Esophagus muscularis mucosa (tissue), 4 donors: ENCODE measurements at places on chromosomes 1 and 21. TPM values are rescaled to one million over a fixed set of nuclear protein-coding genes. Genes with fewer than 3 reads are reported as not detected.

DNA sequence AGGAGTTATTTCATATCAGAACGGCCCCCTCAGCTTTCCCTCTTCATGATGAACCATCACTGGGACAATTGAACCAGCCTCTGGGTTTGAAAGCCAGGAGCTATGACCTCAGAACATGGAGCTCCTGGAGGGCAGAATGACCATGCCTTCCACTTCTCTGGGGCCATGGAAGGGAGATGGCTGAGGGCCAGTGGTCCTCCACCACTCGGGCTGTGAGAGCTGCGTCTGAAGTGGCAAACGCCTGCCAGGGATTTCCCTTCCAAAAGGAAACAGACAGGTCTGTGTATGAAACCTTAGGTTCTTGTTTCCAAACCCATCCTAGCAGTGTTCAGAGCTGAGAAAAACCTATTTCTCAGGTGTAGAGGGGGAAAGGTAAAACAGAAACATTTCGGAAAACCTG lies 22.5 kb downstream of the PKP1 start:
- no peak for DNase-seq

DNA sequence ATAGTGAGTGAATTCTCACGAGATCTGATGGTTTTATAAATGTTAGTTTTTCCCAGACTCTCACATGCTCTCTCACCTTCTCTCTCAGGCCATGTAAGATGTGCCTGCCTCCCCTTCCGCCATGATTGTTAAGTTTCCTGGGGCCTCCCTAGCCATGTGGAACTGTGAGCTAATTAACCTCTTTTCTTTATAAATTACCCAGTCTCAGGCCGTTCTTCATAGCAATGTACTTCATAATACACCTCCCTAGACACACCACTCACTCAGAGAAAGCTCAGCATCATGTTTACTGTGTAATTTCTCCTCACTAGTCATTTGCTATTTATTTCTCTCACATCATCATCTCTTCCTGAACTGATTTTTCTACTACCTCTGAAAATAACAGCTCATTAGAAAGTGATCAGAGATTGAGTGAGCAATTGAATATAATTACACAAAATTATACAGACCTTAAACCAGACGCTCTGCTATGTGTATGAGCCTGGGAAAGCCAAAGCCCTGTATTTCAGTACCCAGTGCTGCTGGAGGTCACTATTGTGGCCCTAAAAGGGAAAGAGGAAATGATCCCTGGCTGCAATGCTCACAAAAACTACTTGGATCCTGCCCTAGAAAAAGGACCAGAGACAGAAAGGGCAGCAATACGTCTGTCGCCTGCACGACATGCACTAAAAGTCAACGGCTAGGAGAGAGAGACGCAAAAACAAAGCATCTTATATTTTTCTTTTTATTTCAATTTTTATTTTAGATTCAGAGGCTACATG lies 284.5 kb downstream of the DSCAM start:
- peak; percentile 39 for DNase-seq

DNA sequence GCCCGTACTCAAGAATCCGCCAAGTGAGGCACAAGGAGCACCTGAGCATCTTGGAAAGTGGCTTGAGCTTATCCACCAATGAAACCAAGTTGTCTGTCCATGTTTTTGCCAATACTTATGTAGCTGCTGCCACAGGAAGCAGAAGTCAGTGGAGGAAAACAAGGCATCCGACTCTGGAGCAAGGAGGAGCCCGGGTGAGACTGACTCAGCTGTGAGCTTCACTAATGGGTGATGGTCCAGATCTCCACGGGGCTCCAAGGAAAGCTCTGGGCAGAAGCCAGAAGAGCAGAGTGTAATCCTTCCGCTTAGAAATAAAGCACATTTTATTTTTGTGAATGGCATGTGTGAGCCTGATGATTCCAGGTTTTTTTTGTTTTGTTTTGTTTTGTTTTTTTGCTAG lies 12.3 kb upstream of the SSR2 start:
- DNase-seq: no peak

DNA sequence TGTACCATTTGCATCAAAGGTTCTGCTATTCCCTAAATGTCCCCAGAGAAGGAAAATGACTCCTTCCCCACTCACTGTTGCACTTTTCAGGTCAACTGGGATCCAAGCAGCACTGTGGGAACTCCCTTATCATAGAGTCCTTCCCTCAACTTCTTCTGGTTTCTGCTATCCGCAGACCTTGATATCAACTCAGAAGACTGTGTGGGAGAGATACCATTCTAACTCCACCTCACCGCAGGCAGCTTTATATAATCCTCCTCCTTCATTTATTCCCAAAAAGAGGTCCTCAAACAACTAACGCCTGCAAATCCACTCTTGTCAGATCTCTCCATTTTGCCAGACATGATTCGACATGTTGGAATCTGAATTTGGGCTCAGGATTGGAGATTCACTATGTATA lies 27.3 kb downstream of the LHX9 start:
- no peak for DNase-seq

DNA sequence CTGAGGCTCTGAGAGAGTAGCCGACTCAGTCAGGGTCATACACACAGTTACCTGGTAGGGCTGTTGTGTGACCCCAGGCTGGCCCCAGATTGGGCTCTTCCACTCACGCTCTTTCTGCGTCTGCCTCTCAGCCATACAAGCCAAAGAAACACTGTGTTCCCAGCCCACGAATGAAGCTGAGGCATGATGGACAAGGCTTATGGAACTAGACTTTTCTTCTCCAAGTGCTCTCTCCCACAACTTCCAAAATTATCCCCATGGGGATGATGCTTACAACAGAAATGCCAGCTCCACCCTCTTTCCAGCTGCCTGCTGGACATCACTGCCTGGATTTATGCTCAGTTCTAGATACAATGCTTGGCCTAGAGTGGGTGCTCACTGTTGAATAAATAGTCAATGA lies 102.8 kb upstream of the JUN start:
- no peak for DNase-seq

DNA sequence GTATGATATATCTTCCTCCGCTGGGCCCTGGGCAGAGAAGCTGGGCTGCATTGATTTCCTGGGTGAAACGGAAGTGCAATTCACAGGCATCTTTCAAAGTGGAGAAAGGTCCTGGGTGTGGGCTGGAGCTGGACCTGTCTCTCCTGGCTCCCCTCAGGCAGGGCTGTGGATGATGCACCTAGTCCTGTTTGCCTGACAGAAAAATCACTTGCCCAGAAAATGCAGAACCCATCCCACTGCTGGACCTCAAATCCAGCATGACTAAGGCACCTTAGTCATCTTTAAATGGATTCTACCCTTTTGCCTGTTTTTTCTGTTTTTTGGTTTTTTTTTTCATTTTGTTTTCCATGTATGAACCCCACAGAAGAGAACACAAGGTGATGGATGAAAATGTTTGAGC lies 49.7 kb downstream of the MYSM1 start:
- DNase-seq: no peak

- DNase-seq: no peak
These were observed 62.9 kb downstream of the B3GALT5 start for GRCh38 chr21:39675590-39675989.

Gene LHX8
- total RNA-seq: not detected

Gene MRPS14
- 22.4 TPM for total RNA-seq

- no peak for DNase-seq
These were observed 607.8 kb upstream of the B3GALT2 start for GRCh38 chr1:193794239-193794638.

DNA sequence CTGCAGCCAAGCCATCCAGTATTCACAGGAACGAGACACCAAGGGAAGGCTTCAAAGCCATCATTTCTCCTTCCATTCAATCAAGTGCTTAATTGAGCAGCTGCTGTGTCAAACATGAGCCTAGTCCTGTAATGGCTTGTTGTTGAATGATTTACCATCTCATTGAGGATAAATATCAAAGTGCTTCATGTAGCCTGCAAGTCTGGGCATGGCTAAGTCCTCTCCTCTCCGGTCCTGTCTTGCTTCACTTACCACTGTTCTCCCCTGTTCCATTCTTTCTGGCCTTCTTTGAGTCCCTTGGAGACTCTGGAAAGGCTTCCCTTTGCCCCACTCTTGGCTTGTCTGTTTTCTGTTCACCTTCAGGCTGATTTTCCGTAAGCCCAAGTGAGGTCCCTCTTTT lies 279.8 kb downstream of the PBX1 start:
- no peak for DNase-seq

Gene CAMK1G
- 0.34 TPM for total RNA-seq

- DNase-seq: no peak
These were observed 6.0 kb upstream of the LINGO4 start for GRCh38 chr1:151811181-151811580.

DNA sequence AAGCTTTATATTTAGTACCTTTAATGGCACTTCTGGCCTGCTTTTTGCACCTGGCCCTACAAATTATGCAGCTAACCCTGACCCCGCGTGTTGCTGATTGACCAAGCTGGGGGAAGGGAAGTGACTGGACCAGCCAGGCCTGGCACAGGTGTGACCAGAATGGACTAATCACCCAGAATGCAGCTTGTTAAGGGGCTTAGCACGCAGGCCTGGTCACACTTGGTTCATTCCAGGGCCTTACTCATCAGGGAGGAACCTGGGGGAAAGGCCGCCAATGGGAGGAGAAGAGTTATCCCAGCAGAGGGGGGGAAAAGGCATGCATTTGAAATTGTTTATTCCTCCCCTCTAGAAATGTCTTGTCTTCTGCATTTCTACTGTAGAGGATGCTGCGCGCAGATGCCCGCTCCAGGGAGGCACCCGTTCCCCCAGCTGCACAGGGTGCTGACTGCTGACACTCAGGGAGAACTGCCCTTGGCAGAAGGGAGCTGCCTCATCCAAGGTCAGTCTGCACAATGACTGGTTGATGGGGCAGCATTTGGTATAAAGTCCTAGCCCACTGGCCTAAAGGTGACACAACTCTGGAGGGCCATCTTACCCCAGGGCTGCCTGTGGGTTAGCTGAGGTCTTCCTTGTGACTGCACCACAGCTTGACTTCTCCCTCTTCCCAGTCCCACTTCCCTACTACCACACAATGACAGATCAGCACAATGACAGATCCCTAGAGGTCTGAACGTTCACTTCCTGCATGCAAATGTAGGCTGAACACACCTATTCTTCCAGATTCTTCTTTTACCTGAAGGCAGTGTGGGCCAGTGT lies 29.0 kb downstream of the DHCR24 start:
- DNase-seq: no peak

DNA sequence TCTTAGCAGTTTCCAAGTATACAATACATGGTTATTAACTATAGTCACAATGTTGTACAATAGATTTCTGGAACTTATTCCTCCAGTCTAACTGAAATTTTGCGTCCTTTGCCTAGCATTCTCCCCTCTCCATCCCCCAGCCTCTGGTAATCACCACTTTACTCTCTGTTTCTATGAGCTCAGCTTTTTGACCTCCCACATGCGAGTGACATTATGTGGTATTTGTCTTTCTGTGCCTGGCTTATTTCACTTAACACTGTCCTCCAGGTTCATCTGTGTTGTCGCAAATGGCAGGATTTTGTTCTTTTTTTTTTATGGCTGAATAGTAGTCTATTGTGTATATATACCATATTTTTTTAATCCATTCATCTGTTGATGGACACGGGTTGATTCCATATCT lies 43.9 kb upstream of the CD101 start:
- DNase-seq: no peak

DNA sequence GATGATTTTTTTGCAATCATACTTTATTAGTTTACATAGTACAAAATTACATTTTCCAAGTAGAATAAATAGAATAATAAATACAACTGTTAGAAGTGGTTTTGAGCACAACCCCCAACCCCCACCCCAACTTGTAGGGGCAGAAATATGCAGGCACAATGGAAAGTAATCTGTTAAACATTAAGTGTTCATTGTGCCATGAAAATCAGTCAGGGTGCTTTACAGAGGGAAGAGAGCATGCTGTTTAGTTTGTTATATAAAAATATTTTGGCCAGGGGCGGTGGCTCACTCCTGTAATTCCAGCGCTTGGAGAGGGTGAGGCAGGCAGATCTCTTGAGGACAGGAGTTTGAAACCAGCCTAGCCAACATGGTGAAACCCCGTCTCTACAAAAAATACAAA lies 2.6 kb downstream of the OR10T2 start:
- no peak for DNase-seq

DNA sequence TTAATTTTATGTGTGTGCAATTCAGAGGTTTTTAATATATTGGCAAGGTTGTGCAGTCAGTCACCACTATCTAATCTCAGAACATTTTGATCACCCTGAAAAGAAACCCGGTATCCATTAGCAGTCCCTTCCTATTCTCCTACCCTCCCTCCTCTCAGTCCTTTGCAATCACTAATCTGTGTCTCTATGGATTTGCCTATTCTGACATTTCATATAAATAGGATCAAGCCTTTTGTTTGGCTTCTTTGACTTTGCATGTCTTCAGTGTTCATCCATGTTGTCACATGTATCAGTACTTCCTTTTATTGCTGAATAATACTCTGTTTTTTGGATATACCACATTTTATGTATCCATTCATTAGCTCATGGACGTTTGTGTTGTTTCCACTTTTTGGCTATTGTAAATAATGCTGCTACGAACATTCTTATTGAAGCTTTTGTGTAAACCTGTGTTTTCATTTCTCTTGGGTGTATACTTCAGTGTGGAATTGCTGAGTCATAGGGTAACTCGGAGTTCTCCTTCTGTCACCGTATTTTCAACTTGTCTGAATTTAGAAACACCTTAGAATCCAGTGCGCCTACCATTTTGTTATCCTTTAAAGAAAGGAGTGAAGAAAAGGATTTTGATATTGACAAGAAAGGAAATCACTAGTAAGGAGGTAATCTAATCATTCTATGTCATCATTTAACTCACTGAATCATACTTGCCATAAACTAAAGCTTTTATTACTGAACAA lies 3.4 kb downstream of the CEP85 start:
- DNase-seq: no peak

DNA sequence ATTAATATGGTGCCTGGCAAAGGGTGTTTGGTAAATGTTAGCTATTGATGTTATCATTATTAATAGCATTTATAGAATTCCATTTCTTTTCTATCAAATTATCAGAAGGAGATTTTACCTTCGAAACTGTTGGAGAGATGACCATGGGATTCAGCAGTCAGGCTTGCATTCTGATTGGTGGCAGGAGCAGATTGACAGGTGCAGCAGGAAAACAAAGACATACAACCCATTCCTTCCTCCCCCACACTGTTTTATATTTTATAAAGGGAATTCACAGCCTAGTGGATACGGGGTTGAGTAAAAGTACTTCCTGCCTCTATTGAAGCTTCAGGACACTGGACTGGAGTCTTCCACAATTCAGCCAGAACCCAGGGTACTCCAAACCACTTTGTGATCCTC lies 55.1 kb upstream of the SYT14 start:
- DNase-seq: peak; percentile 8

GRCh38 chr1:169109561-169110134 lies 3.2 kb downstream of the ATP1B1 start:
- DNase-seq: no peak

GRCh38 chr21:36504067-36505058 lies 24.4 kb upstream of the CLDN14 start:
- DNase-seq: no peak

Gene CYB5RL
- 3.6 TPM for total RNA-seq

Gene PODN
- 110 TPM for total RNA-seq

- no peak for DNase-seq
These were observed 31.8 kb upstream of the JUN start for GRCh38 chr1:58815686-58816071.

DNA sequence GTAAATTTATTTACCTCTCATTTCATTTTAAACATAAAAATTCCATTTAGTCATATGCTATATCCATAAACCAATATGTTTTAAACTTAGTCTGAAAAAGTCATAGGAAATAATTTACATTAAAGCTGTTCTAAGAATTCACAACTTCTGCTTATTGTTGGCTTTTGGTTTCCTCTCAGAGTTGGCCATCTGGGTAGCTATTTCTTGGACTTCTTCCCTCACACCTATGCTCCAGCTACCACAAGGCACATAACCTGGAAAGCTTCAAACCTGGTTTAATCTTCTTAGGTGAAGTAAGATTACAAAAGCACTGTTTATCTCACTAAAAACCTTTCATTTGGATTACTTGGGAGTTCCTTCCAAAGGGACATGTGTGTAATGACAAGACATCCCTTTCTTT lies 29.8 kb downstream of the RBM11 start:
- DNase-seq: no peak
